T-helper 1 cell (primary cell): ENCODE measurements at places on chromosomes 11 and 22.

DNA sequence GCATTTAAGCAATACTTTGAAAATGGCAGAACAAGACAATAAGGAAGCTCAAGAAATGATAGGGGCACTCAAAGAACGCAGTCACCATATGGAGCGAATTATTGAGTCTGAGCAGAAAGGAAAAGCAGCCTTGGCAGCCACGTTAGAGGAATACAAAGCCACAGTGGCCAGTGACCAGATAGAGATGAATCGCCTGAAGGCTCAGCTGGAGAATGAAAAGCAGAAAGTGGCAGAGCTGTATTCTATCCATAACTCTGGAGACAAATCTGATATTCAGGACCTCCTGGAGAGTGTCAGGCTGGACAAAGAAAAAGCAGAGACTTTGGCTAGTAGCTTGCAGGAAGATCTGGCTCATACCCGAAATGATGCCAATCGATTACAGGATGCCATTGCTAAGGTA is 51.9 kb downstream of the SPECC1L start:
- DNase-seq, result no peak

GRCh38 chr22:25661073-25661472 is 80.9 kb upstream of the MYO18B start:
- no peak for DNase-seq

DNA sequence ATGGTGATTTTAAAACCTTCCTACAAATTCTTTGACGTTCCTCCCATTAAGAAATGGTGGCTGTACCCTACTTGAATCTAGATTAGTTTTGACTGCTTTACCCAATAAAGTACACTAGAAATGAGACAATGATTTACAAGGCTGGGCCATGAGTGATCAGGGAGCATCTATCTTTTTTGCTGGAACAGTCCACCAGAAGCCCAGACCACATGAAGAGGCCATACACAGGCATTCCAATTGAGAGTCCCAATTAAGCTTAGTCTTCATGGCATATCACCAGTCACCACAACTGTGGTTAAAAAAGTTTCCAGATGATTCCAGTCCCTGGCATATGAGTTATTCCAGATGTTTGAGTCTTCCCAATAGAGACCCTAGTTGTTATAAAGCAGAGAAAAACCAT is 39.5 kb downstream of the FAM76B start:
- no peak for DNase-seq

GRCh38 chr22:36640106-36640672 is 63.4 kb downstream of the CACNG2 start:
- DNase-seq, result no peak

- DNase-seq, result no peak
Observed at GRCh38 chr11:78290293-78291176, 101.8 kb downstream of the USP35 start.

GRCh38 chr11:107792049-107792443 is 66.5 kb downstream of the SLC35F2 start:
- DNase-seq, result no peak

DNA sequence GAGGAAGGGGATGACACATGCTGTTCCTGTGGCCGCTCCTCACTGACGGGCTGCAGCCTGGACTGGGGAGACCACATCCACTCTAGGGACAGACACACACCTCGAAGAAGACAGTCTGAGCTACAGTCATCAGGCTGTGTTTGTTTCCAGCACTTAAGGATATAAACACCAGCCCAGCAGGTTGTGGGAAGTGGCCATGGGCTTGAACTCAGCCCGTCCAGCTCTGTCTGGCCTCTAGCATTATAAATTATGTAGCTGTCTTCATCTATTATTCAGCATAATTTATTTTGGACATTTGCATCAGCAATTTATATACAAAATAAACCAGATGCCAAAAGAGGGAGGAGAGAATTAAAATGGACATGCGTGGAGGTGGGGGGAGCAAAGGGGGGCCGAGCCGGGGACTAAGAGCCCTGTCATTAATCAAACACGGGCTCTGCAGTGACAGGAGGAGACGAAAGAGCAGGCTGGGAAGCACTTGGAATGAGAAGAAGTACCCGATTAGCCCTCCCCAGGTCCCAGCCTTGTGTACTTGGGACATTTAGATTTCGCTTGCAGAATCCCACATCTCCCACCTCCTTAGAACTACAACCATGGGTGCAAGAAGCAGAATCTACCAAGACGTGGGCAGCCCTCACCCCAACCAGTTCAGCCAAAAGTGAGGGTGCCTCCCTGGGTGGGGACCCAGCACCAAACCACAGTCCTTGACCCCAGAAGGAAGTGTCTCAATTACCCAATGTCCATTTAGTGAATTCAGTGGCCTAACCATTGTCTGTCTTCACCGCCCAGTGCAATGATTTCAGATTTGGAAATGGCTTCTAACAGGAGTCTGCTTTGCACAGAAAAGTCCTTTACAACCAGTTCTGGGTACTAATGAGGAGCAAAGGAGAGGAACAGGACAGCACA is 309.6 kb downstream of the OPCML start:
- DNase-seq, result no peak

DNA sequence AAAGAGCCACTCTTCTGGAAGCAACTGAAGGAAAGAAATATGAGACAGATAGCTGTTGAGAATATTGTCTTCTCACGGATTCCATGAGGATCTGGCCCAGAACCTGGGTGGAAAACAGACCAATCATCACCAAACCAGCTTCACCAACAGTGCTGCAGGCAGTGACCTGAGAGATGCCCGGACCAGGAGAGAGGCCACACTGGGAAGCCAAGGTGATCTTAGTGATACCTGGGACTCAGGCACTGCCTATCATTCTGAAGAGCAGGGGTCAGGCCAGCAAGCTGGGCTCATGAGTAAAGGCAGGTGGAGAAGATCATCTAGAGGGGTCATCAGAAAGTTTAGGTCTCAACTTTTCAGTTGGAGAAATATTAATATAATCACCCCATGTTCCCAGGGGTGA is 595.8 kb upstream of the CADM1 start:
- DNase-seq, result no peak

DNA sequence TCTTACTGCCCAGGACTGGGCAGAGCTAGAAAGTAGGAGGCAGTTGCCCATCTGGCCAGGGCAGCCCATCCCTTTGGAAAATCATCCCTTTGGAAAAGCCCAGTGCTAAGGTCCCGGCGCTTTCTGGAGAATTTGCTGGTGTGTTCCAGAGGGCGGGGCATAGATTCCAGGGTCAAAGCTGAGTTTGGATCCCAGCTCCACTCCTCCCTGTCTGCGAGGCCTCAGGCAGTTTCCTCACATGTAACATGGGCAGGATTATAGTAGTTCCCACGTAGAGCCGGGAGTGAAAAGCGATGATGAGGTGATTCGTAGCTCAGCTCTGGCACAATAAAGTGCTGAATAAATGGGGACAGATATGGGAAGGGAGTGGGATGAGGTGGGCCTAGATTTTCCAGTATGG is 31.4 kb upstream of the LRRC10B start:
- no peak for DNase-seq

DNA sequence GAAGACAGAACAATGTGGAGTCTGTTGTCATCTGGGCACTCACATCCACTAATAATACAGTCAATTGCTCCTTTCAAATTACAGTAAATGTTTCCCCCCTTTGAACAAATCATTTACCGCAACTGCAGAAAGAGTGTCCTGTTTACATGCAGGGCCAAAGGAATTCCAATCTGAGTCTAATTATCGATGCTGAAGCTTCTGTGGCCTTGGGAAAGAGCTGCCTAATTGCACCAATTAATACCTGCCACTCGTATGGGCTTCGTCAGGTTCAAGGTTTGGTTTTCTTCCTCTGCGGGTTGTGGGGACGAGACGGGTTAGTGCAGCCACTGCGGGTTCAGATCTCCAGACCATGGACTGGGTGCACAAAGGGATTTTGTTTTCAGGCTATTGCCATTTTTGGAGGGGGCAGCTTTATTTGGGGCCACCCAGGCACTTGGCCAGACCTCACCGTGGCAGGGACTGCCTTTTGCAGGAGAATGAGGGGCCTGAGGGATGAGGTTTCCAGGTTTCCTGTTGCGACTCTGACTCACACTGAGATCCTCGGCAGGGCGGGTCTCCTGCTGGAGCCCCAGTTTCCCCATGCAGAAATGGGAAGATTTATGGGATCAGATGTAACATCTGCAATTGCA is 147.6 kb downstream of the MIAT start:
- no peak for DNase-seq

DNA sequence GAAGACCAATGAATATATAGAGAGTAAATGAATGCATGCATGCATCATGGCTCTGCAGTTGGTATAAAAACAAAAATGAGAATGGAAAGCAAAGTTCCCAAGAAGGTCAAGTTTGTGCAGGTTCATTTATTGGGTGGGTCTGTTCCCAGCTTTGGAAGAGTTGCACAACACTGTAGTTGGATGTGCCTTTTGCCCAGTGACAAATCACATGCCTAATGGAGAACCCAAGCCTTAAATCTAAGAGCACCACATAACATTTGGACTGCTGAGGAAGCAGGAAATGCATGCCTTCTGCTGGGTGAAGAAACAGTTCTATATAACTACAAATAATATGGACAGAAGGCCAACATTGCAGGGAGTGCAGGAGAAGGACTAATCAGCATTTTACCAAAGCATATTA is 30.6 kb downstream of the PRCP start:
- no peak for DNase-seq
